Mesenteric fat pad (tissue), 1 donor: ENCODE measurements at places on chromosomes 7 and 10. TPM values are rescaled to one million over a fixed set of nuclear protein-coding genes. Genes with fewer than 3 reads are reported as not detected.

DNA sequence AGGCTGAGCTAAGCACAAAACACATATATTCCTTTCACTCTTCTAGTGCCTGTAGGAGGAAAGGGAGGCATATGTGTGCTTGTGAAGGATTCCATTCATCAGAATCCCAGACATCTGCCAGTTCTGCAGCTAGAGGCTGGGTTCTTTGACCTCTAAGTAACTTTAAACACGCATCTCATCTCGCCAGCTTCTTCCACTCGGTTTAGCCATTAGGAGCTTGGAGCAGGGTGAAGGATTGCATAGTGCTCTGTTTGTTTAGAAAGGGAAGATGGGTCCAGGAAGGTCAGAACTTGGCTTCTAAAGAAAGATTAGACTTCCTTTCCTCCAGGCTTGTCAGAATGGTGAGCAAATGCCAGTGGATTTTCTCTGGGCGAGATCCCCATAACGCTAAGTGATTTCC lies 43.6 kb downstream of the HK1 start:
- no peak for DNase-seq

FAM221A gene
- 6.2 TPM for total RNA-seq

AOAH gene
- 9.4 TPM for total RNA-seq

DNA sequence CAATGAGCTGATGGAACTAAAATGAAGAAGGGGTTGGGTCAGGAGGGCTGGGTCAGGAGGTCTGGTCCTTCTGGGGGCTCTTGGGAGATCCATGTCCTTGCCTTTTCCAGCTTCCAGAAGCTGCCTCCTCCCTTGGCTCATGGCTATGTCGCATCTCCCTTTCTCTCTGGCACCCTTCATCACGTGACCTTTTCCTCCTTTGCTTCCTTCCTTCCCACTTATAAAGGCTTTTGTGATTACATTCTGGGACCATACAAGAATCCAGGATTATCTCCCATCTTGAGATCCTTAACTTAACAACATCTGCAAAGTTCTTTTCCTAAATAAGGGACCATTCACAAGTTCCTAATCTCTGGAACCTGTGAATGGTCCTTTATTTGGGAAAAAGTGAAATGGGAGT lies 290.2 kb downstream of the GALNT17 start:
- DNase-seq = no peak

DNA sequence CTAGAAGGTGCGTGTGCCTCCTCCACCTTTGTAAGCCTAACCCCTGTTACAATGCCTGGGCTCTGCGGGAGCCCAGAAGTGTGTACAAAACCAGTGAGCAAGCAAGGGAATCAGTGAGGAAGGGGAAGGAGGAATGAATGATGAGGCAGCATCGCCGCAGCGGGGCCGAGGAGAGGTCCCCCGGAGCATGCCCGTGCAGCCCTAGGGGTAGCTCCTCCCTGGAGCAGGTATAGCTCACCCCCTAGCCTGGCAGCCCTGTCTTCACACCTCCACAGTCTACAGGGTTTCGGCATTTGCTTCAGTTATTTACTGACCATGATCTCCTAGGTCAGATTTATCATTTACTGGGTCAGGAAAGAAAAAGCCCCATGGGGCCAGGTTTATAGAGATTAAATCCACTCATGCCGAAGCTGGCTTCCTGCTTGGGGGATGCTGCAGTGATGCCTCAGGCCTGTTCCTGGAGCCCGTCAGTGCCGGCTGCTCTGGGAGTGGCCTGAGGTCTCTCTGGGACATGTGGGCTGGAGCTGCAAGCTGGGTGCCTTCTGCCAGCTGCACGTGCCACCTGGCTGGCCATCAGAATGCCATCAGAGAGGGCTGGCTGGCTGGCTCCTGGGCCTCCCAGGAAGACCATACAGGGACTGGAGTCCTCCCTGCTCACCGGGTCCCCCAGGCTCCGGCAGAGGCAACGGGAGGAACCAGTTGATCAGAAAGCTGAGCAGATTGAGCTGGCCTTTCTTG lies 138.9 kb downstream of the GRK5 start:
- DNase-seq = no peak

DNA sequence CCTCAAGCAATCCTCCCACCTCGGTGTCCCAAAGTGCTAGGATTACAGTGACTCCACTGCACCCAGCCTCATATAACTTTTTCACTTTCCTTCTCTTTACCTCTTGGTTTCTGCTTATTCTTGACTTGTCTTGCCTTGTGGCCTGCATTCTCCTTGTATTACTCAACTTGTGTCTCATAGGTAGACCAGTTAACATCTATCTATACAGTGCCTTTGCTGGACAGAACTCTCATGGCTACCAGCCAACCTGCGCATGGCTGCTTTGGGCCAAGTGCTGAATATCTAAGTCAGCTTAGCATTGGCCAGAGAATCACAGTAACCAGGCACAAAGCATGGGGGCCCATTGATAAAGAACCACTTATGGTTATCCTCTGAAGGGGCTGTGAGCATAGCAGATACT lies 42.6 kb upstream of the ZNRF2 start:
- no peak for DNase-seq

- DNase-seq = no peak
Measured at GRCh38 chr10:46255801-46256747, 30.7 kb upstream of the ANTXRL start.

FAM241B gene
- total RNA-seq = 2.6 TPM

FBXL13 gene
- total RNA-seq = 0.55 TPM

- DNase-seq = no peak
Measured at GRCh38 chr7:1081931-1082401, 5.9 kb upstream of the GPER1 start.

DNA sequence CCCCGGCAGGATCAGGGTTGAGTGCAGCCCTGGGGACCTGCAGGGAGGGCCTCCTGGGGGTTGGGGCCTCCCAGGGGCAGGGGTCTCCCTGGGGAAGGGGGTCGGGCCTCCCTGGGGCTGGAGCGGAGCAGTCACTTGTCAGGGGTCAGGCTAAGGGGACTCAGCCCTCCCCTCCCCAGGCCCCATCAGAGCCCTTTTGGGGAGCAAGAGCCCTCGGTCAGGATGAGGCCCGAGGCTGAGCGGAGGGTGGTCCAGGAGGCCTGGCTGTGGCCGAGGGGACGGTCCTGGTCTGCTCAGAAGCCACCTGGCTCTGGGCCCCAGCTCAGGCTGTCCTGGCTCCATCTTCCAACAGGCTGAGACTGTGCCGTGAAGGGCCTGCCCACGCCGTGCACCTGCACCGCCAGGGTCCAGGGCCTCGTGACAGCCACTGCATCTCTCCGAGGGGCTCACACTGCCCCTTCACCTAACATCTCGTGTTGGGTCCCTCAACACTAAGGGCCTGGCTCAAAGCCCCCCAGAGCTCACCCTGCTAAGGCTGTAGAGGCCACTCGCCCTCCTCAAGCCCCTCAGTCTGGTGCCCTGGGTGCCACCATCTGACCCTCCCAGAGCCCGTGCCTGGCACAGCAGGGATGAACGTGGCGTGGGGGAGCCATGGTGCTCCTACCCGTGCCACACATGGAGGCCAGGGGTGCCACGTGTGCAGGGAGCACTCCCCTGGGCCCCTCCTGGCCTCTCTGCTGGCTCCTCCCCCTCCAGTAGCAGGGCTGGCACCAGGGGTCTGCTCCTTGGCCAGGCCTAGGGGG lies 12.9 kb downstream of the BHLHA15 start:
- DNase-seq = no peak

MGMT gene
- total RNA-seq = 15.8 TPM

- DNase-seq = peak; percentile 87
Measured at GRCh38 chr10:80203835-80204676, 1.3 kb downstream of the ANXA11 start.

DNA sequence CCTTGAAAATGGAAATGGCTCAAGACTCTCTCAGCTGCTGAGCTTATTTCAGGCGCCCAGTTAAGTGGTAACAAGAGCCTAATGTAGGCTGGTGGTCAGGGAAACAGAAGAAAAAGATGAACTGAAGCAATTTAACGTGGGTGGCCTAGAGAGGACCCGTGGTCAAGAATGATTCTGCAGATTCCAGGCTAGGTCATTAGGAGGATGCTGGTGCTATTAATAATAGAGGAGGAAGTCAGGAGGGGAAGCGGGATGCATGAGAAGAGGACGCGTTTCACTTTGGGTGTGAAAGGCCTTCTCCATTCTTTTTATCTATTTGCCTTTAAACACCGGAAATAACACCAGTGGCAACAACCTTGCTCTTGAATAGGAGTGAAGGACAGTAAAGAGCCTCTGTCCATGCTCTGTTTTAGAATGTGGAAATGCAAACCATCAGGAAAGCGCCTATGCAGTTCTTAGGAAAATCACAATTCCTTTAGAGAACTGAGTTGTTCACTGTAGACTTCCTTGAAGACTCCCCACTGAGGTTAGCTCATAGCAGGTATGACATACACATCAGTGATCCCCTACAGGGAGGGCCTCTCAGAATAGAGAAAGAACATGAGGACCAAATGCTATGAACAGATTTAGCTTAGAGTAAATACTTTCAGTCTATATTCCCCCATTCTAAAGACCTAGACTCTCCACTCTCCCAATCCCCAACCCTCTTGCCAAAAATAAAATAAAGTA lies 8.6 kb downstream of the LIPA start:
- DNase-seq = no peak

DNA sequence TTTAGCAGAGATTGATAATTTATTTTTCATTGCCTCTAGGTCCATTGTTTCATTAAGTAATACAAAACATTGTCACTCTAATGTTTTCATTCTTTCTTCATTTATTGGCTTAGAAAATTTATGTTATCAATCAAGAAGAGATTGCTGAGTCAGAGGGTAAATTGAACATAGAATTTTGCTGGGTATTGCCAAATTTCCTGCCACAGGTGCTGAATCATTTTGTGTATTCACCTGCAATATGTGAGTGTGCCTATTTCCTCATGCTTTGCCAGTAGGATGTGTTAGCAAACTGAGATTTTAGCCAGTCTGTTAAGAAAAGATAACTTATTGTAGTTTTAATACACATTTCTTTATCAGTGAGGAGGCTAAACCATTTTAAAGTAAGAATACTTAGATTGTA lies 38.0 kb downstream of the MARCHF5 start:
- no peak for DNase-seq

TLL2 gene
- not detected for total RNA-seq

HABP2 gene
- not detected for total RNA-seq

IL2RA gene
- total RNA-seq = 2.4 TPM

- DNase-seq = no peak
Measured at GRCh38 chr7:30970594-30971094, 6.9 kb downstream of the GHRHR start.

- no peak for DNase-seq
Measured at GRCh38 chr7:1015196-1016121, 28.9 kb upstream of the GPR146 start.

AOC1 gene
- total RNA-seq = 0.67 TPM

GRCh38 chr7:142750321-142750938 lies 1.2 kb downstream of the PRSS1 start:
- DNase-seq = peak; percentile 57

- no peak for DNase-seq
Measured at GRCh38 chr10:79017882-79018520, 50.8 kb upstream of the ZMIZ1 start.

DNA sequence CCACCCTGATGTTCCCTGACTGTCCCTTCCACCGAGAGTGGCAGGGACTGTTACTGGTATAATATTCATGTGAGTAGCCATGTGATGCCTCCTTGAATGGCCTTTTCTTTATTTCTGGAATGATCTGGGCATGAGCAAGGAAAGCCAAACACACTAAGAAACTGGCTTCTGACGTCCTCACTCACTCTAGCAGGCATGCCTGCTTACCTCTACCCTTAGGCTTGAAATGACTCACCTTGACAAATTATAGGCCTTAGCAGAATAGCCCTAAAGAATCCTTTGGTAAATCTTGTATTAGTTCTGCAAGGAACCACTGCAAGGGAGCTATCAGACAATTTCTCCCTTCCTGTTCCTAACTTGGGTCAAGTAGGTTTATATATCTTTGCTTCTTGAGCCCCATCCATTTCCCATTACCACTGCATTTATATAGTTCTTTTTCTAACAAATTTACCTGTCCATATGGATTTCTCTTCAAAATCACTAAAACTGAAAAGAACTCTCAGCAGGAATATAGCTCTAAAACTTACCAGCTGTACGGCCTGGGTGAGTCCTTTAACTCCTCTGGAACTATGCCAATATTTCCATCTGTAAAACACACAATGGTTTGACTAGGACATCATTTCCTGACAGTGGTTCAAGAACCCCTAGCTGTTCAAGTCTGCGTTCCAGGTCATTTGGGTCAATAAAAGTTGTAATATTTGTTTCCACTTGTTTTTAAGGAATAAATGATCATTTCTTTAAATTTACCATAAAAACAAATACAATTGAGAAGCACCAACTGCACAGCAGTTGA lies 13.0 kb upstream of the NDUFA5 start:
- no peak for DNase-seq

GRCh38 chr7:17369691-17370426 lies 71.4 kb downstream of the AHR start:
- no peak for DNase-seq

SCIN gene
- total RNA-seq = 3.9 TPM

GRCh38 chr7:123292227-123292626 lies 92.5 kb upstream of the SLC13A1 start:
- no peak for DNase-seq

PROSER2 gene
- 9.1 TPM for total RNA-seq

PSMC2 gene
- total RNA-seq = 127 TPM

HPS1 gene
- 56.2 TPM for total RNA-seq

DNA sequence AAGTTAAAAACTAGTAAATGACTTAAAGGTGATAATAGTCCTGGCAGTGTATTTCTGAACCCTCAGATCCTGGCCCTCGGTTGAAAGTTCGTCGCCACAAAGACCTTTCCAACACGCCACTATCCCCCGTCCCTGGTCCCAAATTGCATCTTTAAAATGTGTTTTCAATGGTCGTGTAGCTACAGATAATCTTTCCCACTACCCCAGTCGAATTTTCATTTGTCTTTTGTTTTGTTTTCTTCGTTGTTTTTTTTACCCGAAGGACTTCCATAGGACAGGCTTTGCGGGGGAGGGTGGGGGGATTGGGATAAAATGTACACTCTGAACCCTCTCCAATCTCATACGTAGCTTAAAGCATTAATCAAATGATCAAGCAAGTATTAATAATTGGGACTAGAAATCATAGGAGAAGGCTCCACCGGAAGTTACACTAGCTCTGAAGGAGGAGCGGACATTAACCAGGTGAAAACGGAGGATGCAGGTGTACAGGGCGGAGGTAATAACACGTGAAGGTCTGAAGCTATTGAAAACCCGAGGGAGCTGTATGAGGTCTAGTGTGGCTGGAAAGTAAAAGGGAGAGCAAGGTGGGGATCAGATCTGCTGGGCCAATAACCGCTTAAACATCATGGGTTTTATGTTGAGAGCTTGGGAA lies 32.8 kb upstream of the PHF14 start:
- no peak for DNase-seq

DNA sequence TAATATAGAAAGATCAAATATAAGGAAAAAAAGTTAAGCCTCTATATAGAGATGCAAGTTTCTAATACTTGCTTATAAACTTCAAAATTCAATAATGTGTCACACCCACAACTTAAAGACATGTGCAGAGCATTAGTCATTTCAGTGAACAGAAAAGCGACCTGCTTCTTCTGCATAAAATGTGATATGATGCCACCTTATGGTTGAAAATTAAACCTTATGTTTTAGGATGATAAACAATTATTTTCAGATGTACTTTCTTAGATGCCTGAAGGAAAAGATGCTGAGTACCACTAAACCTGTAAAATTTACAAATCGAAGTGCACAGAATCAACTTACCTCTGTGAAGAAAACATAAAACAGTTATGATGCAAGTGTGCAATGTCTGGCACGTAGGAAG lies 96.0 kb downstream of the MTERF1 start:
- DNase-seq = no peak

GRCh38 chr10:74922921-74923320 lies 96.5 kb downstream of the KAT6B start:
- no peak for DNase-seq

GRCh38 chr10:123642293-123642692 lies 23.9 kb upstream of the GPR26 start:
- no peak for DNase-seq

- DNase-seq = no peak
Measured at GRCh38 chr10:59563531-59563930, 146.1 kb downstream of the SLC16A9 start.

RTKN2 gene
- 0.06 TPM for total RNA-seq
